ENCODE measurements at places on chromosomes 3 and 15. TPM values are rescaled to one million over a fixed set of nuclear protein-coding genes. Genes with fewer than 3 reads are reported as not detected.

DNA sequence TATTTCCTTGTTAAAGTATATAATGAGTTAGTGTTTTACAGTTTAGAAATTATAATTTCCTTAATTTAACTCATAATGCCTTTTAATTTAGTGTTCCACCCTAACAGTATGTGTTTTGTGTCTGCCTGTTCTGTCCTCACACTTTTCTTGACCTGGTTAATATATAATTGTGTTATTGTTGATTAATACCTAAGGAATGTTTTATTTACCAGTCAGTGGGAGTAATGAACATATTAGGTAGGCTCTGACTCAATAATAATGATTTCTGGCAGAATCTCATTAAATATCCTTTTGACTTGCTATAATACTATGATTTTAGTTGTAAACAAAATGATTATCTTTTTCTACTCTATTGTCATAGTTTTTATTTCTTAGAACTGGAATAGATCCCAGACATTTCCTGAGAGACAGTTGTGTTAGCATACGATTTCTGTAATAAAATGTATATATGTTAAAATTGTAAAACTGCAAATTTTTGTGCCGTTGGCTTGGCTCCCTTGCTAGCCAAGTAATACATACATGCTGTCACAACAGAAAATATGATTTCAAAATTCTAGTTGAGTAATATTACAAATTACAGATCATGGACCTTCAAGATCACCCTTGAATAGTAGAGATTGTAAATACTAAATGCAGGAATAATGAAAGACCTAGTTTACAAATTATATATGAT, 51.9 kb downstream of the RASA2 start:
- H3K4me1 ChIP-seq: peaks cover 57% of the 10 kb centered on the region
- H3K27me3 ChIP-seq: no peaks in the 10 kb centered on the region
- H3K36me3 ChIP-seq: peaks cover 47% of the 10 kb centered on the region
- H3K27ac ChIP-seq: no peak overlapping the region
- DNase-seq: no peak

DNA sequence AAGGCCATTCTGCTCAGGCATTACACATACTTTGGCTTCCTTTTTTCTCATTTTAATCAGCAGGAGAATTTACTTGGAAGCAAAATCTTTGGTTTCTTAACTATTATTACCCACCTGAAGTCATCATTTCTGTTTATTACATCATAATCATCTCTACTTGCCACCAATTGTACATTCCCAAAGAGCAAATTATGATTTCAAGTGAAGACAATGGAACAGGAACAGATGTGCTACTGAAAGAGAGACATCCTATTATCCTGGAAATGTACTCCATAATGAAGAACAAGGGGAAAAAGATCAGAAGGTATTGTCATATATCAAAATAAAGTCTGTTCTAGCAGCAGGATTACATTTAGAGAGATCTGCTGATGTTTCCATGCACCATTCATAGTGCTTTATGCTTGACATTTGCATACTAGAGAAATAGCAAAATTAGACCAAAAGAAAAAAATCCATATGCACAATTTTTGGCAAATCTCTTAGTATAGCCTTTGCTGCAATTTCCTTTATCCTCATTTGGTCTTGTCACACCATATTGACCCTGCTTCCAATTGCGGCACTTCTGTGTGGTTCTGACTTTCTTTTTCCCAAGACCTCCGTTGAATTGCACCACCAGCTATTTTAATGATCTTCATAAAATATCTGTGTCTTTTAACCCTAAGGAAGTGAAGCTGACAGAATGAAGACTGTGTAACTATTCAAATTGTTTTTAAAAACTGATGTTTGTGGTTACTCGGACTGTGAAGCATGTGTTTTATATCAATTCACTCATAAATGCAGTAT, 683.8 kb downstream of the ZNF385D start:
- H3K4me3 ChIP-seq: no peak overlapping the region
- H3K27ac ChIP-seq: no peak overlapping the region
- no peak for DNase-seq
- no peaks in the 10 kb centered on the region for H3K4me1 ChIP-seq
- H3K27me3 ChIP-seq: no peaks in the 10 kb centered on the region
- H3K36me3 ChIP-seq: no peaks in the 10 kb centered on the region

- H3K4me3 ChIP-seq: no peak overlapping the region
- H3K27ac ChIP-seq: no peak overlapping the region
- peaks cover 5% of the 10 kb centered on the region for H3K36me3 ChIP-seq
- no peak for DNase-seq
- H3K27me3 ChIP-seq: no peaks in the 10 kb centered on the region
Measured at GRCh38 chr15:41241221-41241964, 10.3 kb downstream of the CHP1 start.

DNA sequence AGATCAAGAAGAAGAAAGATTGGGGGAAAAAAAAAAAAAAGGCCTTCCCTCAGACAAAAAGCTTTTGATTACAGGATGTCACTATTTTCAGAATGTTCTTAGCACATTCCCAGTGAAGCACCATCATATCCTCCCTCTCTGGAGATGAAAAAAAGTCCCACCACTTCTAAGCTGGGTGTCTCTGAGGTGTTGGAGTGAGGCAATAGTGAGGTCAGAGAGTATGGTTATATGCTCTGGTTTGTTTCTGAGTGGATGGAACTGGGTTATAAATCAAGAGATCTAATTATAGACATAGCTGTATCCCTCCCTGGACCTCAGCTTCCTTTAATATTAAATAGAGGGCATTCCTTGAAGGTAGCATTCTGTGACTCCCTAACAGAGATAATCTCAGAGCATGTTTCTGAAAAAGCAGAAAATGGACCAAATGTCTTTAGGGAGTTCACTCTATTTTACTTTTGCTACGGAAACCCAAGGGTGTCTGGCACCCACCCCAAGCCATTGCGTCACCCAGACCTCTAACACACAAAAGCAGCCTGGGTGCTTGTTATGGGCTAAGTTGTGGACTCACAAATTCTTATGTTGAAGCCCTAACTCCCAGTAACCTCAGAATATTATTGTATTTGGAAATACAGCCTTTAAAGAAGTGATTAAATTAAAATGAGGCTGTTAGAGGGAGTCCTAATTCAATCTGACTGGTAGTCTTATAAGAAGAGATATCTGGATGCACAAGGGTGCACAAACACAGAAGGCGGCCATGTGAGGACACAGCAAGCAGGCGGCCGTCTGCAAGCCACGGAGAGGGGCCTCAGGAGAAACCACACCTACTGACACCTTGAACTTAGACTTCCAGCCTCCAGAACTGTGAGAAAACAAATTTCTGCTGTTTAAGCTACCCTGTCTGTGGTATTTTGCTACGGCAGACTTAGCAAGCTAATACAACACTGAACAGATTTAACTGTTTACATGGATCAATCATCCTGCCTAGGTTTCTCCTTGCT, 81.5 kb downstream of the MB21D2 start:
- peaks cover 54% of the 10 kb centered on the region for H3K4me1 ChIP-seq
- H3K36me3 ChIP-seq: peaks cover 2% of the 10 kb centered on the region
- no peak overlapping the region for H3K4me3 ChIP-seq
- H3K27ac ChIP-seq: no peak overlapping the region
- H3K27me3 ChIP-seq: peaks cover 1% of the 10 kb centered on the region

The CCDC66 gene
- 29.4 TPM for total RNA-seq

- no peak for DNase-seq
- H3K36me3 ChIP-seq: no peaks in the 10 kb centered on the region
- no peak overlapping the region for H3K4me3 ChIP-seq
- no peak overlapping the region for H3K27ac ChIP-seq
- H3K27me3 ChIP-seq: no peaks in the 10 kb centered on the region
Measured at GRCh38 chr3:177282119-177282655, 84.9 kb upstream of the TBL1XR1 start.

The MYO5C gene
- 0.50 TPM for total RNA-seq

Measured in activated CD4-positive, alpha-beta memory T cell treated with anti-CD3 and anti-CD28 coated beads for 36 hours (primary cell).